ENCODE measurements at places on chromosomes 4 and X. TPM values are rescaled to one million over a fixed set of nuclear protein-coding genes. Genes with fewer than 3 reads are reported as not detected.

The SAGE1 gene
- not detected for total RNA-seq

The RIPPLY1 gene
- total RNA-seq = not detected

The CWH43 gene
- total RNA-seq = not detected

The CD40LG gene
- not detected for total RNA-seq

The RHOXF2 gene
- not detected for total RNA-seq

The CFI gene
- total RNA-seq = 0.24 TPM

The CYLC1 gene
- total RNA-seq = not detected

The MAGEE1 gene
- 9.6 TPM for total RNA-seq

The IBSP gene
- total RNA-seq = not detected

The PIN4 gene
- total RNA-seq = 19.0 TPM

The IGFBP7 gene
- 8.4 TPM for total RNA-seq

The SAP30 gene
- 23.7 TPM for total RNA-seq

The AMBN gene
- not detected for total RNA-seq

The WDFY3 gene
- total RNA-seq = 115 TPM

The BRS3 gene
- 0.10 TPM for total RNA-seq

The IL2 gene
- not detected for total RNA-seq

The FAM53A gene
- total RNA-seq = 2.4 TPM

DNA sequence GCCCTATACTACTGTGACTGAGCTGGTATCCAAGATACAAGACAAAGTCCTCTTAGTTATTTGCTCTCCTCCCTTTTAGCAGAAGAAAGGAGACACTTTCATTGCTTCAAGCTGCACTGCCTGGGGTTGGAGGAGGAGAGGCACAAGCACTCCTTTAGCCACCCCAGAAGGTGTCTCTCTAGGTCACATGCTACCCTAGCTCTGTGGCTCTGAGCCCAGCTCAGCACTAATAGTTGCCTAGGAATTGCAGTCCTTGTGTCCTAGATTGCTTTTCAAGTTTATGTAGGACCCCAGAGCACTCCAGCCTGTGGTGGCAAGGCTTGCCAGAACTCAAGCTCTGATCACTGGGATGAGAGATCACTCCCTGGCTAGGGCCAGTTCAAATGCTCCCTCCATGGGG is 24.4 kb upstream of the LHFPL1 start:
- no peak for DNase-seq

DNA sequence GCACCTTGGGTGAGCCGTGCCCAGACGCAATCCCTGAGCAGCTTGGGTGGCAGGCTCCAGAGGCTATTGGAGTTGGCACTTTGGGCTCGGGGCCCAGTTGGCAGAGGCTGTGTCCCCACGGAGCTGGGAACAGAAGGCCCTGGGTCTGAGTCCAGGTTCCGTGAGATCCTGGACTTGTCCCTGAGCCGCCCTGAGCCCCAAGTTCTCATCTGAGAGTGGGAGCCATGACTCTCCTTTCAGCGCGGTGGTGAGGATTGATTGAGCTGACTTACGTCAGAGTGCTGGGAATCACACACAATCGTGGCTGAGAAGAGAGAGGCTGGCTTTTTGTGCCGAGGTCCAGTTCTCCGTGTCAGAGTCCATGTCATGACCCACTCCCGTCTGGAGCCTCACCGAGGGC is 98.0 kb downstream of the PSAPL1 start:
- DNase-seq = no peak

- no peak for DNase-seq
These were observed 26.1 kb upstream of the PRDM8 start for GRCh38 chr4:80171251-80171650.

GRCh38 chr4:121370729-121371325 is 10.0 kb downstream of the QRFPR start:
- no peak for DNase-seq

DNA sequence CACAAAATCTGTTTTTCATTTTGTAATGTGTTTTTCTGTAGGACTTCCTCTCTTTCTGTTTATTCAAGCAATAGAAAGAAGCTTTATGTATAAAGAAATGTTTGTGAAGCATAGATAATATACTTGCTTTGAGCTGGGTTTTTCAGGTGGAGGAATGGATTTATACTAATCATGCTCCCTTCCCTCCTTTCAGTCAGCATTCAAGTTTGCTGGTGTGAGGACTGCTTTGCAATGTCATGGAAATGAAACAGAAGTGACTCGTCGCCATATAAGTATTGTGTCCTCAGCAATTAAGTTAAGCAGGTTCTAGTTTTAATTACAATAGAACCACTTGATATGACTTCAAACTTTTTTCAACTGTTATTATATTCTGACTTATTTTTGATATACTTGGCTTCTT is 1447.1 kb downstream of the PCDH19 start:
- no peak for DNase-seq

DNA sequence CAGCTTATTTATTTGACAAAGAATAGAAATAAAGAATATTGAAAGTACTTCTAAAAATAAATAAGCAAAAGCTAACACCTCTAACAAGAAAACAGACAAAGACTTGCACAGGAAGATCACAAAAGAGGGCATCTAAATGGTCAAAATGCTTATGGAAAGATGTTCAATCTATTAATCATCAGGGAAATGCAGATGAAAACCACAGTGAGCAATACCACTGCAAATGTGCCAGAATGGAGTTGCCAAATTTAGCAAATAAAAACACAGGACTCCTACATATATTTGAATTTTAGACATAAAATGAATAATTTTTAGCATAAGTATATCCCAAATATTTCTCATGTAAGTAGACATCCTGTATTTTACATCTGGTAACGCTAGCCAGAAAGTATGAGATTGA is 56.1 kb upstream of the HPGD start:
- DNase-seq = no peak

DNA sequence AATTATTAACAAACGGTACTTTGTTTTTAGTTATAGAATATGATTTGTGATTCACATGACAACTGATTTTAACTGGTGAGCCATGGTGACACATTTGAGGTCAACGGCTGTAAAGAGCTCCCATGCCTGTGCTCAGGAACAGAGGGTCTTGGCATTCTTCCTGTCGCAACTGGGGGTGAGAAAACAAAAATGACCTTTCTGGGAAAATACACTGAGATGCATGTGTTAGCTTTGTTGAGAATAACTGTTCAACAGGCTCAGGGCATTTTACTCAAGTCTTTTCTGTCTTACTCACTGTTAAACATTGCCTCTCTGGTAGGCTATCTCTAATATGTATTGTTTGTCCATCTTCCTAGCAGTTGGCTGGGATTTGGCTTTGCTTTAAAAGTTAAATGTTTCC is 57.1 kb upstream of the HPGD start:
- DNase-seq = no peak

DNA sequence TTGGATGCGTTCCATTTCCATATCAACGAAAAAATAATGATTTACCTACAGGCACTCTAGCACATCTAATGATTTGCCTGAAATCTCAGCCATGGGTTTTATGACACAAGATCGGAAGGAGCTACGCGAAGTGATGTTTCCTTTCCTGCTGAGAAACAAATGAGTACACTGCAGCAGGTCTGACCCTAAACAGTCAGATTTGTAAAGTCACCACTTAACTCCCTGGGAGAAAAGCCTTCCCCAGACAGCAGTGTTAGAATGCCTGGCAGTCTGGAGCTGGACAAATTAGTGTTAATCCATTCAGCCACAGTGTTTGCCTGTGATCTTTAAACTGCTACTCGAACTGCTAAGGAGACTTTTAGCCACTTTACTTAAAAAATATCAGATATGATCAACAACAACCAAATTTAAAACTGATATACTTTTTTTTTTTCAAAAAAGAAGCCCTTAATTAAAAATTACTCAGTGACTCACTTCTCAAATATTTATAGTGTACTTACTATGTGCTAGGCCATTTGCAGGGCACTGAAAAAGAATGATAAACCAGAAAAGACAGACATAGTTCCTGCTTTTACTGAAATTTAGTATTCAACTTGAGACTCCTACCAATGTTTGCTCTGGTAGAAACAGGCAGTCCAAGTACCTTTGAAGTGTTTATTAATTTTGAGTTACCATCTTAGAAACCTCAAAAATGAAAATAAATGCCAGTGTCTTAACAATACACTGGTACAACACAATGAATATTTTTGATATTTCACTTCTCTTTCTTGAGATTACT is 104.5 kb downstream of the SHISA3 start:
- no peak for DNase-seq

GRCh38 chr4:56217343-56217890 is 169.9 kb downstream of the AASDH start:
- DNase-seq = no peak

DNA sequence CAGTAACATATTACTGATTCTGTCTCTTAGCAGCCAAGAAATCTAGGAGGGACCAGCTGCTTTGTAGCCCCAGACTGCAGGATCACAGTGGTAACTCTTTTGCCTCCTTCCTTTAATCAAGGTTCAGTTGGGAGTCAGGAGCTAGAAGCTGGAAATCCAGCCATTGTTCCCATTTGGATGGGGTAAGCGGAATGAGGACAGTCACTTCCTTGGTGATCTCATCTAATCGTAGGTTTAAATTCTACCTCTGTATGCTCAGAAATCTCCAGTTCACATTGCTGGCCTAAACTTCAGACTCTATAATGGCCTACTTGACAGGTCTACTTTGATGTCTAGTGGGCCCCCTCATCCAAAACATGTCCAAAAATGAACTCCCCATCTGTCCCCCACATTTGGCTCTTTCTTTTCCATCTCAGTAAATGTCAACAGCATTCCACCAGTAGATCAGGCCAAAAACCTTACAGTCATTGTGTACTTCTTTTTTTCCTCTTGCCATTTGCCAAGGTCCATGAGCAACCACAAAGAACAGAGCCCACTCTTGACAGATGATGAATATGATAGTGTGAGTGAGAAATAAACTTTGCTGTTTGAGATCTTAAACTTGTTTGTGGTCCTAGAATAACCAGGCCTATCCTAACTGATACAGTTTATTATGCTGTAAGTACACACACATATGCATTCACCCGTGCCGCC is 40.1 kb downstream of the WWC2 start:
- DNase-seq = no peak

DNA sequence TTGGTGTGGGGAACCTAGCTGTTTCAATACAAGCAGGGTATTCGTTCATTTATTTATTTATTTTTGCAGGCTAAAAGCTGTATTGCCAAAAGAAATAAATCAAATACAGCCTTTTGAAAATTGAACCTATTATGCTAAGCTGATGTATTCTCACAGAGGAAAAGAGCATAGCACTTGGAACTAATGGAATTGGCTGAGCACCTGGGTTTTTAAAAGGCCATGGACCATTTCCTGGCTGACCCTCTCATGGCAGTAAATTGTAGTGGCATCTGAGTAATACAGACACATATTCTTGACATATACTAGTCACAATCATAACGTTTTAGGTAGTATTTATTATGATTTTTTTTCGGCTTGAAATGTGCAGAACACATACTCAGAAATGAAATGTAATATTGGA is 71.8 kb upstream of the ALG13 start:
- DNase-seq = no peak

GRCh38 chr4:153585026-153585425 is 99.1 kb upstream of the TLR2 start:
- no peak for DNase-seq

DNA sequence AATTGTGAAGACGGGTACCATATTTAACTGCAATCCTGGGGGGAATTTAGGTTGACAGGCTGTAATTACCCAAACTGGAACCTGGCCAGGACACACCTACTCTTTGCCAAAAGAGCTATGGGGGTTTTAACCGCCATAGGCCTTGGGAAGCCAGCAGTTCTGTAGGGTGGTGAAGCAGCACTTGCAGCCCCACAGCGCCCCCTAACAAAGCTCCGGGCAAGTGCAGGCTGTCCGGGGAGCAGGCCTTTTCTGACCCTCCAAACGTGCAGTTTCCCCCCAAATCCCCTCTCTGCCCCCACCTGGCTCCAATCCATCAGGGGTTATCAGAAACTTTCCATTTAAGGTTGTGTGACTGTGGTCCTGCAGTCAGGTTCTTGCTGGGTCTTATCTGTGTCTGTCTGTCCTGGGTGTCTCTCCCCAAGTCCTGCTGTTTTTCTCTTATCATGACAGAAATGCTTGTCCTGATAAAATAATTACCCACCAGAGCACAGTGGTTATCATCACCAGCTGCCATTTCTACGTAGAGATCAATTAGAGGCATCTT is 350.9 kb downstream of the MID1IP1 start:
- peak; percentile 50 for DNase-seq

GRCh38 chr4:14700544-14700943 is 301.7 kb upstream of the CPEB2 start:
- no peak for DNase-seq

GRCh38 chr4:143186212-143186611 is 1.5 kb downstream of the USP38 start:
- DNase-seq = no peak

DNA sequence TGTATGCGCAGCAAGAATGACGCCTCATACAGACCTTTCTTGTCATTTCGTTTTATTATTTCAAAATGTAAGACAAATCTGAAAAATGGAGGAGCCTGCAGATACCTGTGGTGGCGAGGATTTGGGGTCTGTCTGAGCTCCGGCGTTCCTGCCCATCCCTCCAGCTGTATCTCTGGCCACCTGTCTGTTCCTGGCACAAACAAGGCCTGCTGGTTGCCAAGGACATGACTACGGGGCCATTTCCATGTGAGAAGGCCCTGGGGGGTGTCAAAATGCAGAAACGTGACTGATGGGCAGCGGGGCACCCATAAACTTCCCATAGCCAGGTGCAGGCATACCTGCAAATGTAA is 591 bp upstream of the TSPAN7 start:
- DNase-seq = no peak

GRCh38 chr4:29970626-29971025 is 749.5 kb upstream of the PCDH7 start:
- DNase-seq = no peak

DNA sequence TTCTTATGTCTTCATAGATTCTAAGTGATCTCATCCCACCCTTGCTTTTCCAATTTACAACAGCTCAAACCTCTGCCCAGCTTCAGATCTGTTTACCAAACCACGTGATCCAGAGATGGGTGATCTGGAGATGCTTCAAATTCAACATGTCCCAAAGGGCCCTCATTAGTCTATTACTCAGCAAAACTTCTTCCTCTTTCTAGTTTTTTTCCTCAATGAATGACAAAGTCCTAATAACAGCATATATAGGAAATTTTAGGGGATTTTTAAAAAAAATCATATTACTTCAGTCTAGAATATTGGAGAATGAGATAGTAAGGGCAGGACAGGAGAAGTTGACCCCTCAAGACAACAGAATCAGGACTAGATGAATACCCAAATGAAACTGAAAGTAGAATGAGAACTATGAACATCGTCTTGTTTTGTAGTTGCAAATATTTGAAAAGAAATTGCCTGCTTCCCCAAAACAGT is 127.1 kb downstream of the CFAP299 start:
- no peak for DNase-seq

- no peak for DNase-seq
These were observed 420.5 kb downstream of the TLL1 start for GRCh38 chr4:166293556-166293955.

- no peak for DNase-seq
These were observed 157.6 kb downstream of the CAMK2D start for GRCh38 chr4:113603911-113604310.

GRCh38 chr4:173517781-173518424 is 12.1 kb downstream of the HAND2 start:
- no peak for DNase-seq

GRCh38 chr4:184534511-184535391 is 60.4 kb upstream of the IRF2 start:
- DNase-seq = no peak

GRCh38 chrX:152988536-152989291 is 5.2 kb downstream of the PNMA5 start:
- no peak for DNase-seq

- no peak for DNase-seq
These were observed 153.5 kb downstream of the SH3BGRL start for GRCh38 chrX:81355436-81355835.

All from progenitor cell of endocrine pancreas (in vitro differentiated cells).